ENCODE measurements at places on chromosomes 6 and 20. TPM values are rescaled to one million over a fixed set of nuclear protein-coding genes. Genes with fewer than 3 reads are reported as not detected.

GRCh38 chr20:699811-700338 lies 24.3 kb upstream of the SCRT2 start:
- peak; percentile 42 for DNase-seq

DNA sequence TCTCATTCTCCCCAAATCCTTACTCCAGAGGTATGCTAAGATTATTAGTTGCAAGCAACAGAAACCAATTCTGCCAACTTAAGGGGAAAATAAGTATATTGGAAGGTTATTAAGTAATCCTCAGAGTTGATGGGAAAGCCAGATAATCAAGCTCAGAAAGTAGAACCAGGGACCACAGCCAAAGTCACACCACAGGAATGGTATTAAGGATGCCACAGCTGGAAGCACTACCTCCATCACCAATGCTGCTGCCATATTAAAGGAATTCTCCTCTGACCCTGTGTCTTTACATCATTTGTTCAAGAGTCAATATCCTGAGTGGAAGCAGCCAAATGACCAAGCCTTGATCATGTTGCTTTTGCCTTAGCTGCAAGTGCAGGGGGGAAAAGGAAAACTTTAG lies 9.9 kb downstream of the PROCR start:
- DNase-seq: no peak

GRCh38 chr6:26044140-26045064 lies 42.8 kb upstream of the HFE start:
- peak; percentile 27 for DNase-seq

DNA sequence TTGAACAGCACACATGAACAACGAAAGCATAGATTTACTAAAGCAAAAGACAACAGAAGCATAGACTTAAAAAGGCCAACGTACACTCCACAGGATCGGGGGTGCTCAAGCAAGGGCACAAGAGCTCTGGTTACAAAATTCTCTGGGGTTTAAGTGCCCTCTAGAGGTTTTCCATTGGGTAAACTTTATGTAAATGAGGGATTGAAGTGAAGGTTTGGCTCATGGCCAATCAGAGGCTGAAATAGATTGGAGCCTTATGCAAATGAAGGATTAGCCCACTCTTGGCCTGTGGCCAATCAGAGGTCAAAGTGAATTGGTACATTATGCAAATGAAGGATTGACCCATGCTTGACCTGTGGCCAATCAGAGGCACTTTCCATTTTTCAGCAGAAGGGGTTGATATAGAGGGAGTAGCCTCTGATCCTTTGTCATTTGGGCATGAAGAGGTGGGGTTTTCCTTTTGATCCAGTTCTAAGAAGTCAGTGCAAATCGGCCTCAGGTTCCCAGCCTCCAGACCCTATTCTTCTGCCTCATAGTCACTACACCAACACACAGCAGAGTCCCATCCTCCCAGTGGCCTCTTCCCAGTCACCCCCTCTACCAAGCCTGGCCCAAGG lies 244.9 kb downstream of the THBS2 start:
- DNase-seq: no peak

GRCh38 chr20:59676851-59677182 lies 72.5 kb downstream of the PHACTR3 start:
- DNase-seq: no peak

GRCh38 chr6:151293688-151294016 lies 53.9 kb downstream of the AKAP12 start:
- DNase-seq: no peak

DNA sequence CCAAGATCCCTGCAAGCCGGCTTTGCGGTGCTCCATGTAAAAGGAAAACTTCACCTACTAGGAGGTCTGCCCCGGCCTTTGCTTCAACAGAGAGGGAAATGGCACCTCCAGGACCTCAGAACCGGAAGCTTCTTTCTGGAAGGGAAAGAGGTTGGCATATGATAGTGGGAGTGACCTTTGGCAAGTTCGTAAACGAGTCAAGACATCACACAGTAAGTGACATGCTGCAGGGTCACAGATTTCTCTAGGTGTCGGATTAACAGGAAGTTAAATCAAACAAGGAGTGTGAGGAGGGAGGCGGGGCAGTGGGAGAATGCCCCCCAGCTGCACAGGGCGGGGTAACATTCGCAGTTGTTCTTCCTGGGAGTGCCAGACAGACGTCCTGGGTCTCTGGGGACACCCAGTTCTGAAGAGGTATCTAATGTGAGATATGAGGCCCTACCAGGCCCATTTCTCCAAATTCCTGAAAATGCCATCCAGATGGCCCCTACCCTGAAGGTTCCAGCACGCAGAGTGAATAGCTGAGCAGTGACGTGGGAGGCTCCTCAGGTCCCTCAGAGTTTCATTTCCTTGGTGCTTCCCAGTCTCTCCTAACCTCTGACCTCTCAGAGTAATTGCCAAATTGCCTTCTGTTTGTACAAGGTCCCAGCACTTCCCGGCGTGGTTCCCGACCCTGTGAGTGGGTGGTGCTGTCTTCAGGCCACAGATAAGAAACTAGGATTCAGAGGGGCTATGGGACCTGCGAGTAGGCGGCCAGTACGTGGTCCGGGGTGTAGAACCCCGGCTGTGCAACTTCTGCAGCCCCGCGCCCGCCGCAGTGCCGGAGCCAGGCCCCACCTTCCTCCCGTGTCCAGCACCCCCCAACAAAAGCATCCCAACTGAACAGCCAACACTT lies 1.9 kb downstream of the RRBP1 start:
- peak; percentile 39 for DNase-seq

DNA sequence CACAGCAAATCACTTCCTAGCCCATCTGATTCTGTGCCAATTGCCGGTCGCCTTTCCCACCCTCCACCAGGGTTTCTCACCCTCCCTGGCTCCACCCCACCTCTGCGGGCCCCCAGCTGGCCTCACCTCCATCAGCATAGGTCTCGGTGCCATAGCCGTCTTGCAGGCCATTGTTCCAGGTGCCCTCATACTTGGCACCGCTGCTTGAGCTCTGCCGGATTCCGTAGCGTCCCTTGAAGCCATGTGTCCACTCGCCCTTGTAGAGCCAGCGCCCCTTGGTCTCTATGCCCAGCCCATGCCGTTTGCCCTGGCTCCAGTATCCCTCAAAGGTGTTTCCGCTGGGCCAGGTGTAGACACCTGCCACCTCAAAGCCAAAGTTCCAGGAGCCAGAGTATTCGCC lies 787 bp downstream of the JPH2 start:
- peak; percentile 57 for DNase-seq

DNA sequence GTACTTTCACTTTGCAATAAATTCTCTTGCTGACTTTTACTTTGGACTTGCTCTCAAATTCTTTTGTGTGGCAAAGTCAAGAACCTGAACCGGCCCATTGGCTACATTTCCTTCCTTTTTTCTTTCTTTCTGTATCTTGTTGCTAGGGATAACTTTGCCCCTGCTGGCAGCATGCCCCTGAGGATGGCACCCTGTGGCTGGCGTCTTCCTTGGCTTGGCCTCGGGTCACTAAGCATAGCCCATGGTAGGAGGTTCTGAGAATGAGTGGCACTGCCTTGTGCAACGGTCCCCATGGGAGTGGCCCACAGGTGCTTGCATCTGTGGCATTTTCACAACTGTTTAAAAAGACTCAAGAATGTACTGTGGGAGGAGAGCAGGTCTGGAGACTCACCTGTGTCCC lies 14.0 kb upstream of the HLA-F start:
- DNase-seq: no peak

- no peak for DNase-seq
These were observed 143.1 kb downstream of the CD164 start for GRCh38 chr6:109239160-109239559.

DNA sequence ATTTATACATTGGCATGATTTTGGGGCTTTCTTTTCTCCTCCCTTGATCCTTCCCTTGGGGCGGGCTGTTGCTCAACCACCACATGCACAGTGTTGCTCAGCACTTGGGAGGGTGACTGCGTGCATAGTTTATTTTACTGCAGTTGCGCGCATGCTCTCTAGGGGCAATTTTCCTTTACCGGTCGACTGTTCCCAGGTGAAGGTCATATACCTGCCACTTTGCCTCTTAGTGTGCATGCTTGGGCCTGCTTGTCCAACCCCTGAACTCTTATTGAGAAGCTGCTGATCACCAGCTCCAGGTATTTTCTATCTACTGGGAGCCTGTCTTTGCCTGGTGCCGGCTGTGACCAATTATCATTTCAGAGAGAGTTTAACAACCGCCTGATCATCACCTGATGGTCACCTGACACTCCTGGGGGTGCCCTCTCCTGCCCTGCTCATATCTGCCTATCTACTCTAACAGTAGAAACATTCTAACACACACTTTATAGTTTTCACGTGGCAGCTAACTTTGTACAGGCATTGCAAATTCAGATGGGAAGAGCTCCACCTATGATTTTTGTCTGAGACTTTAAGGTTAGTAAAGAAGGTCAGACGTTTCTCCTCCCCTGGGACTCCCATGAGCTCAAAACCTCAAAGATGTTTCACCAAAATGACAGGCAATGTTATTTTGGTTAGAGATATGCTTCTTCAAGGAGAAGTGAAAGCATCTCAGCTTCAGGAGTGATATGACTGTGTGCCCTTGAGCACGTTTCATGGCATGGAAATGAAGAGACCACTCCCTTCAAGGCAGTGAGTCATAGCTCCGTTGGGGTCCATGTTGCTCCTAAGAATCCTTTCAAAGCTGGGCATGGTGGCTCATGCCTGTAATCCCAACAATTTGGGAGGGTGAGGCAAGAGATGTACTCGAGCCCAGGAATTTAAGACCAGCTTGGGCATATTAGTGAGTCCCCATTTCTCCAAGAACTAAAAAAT lies 227.5 kb upstream of the MYLIP start:
- no peak for DNase-seq

- no peak for DNase-seq
These were observed 11.4 kb upstream of the MMS22L start for GRCh38 chr6:97294451-97294850.

- DNase-seq: no peak
These were observed 92.2 kb downstream of the BACH2 start for GRCh38 chr6:90204327-90205056.

DNA sequence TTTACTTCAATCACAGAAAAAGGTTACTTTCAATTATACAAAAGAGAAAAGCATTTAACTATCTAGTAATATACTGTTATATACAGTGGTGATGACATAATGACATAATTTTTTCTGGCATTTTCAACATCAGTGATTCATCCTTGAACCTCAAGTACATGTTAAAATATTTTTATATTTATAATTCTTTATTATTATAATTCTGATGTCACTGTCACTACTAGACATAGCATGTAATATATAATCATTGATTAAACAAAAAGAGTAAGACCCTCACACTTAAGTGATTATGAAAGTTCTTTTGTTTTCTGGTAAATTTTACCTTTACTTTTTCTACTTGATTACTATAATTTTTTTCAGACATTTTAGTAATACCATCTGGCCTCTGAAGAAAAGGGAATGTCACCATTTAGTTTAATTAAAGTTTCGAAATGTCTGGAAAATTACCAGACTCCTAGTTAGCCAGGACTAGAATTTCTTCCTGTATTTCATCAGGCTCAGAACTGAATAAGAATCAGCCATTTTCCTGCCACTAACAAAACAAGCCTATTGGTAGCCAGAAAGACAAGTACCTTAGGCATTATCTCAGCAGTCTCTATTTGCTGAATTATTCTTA lies 71.5 kb downstream of the FILIP1 start:
- DNase-seq: no peak

DNA sequence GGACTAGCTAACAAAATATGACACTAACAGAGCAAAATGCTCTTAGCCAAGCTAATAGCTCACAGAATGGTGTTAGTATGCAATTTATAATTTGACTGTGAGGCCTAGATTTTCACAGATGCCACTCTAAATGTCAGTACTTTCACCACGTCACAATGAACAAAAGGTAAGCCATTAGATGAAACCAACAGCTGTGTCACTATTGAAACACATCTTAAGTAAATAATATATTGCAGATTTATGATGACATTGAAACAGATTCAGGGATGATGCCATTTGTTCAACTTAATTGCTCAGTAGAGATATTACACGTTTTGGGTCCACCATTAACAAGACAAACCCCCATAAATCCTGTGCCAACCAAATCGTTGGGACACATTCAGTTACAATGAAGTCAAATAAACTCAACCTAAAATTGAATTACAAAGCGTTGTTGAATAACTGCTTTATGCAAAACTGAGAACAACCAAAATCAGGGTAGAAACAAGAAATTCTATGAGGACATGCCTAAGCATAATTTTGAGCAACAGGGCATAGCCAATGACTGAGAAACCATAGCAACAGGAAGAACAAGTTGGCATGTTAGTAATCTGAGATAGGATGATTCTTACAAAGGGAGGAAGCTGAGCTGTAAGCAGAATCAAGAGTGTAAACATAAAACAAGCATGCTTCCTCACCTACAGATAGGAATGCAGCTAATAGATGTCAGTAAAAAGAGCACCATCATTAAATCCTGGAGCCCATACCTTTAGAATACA lies 85.6 kb upstream of the KHDRBS2 start:
- no peak for DNase-seq

DNA sequence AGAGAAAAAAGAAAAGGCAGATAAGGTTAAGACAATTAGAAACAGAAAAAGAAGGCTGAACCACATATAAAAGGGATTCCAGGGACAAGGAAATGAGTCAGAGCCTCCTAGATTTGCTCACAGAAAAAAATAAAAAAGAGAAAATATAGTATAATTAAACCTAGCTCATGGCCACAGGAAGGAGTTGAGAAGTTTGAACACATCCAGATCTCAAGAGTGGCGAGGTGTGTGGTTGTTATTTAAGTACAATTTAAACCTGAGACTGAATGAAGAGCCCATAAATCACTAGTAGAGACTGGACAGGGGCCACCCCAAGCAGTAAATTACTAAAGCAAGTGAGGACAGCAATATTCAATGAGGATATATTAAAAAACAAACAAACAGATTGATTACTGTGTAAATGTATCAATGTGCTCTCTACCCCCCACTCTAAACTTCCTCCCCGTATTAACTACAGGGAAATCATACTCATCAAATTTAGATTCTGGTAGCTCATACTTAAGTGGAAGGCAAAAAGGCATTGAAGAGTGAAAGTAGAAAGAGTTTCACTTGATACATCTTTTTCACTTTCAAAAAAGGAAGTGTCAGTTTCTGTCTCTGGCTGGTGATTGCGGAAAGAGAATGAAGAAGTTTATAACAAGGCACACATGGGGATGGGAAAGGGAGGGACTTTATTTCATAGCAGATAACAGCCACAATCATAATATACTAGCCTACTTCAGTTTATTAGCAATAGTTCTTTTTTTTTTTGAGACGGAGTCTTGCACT lies 49.3 kb upstream of the SCAF8 start:
- DNase-seq: no peak

DNA sequence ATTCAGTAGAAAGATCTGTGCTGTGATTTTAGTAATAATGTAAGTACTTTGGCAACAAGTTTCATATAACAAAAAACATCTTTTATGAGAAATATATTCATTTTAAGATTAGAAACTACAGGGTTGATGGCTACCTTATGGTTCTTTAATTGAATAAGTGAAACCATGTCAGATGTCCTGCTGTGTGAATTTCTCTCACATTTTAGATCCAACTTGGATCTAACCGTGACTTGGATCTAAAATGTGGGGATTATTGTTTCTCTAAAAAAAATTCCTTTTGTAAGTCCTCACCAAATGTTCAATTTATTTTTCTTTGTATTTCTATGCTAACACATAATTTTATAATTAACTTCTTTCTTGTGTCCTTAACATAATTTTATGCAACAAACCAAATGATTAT lies 30.4 kb downstream of the ZC2HC1B start:
- DNase-seq: no peak

GRCh38 chr20:34876406-34877282 lies at the start of gene ACSS2:
ACSS2 (plus strand) TSS chr20:34876612; CDS start chr20:34876646, 34 bp downstream.
- DNase-seq: no peak

The OR2J3 gene
- total RNA-seq: not detected

The ADGB gene
- total RNA-seq: not detected

The TMEM244 gene
- total RNA-seq: not detected

The ACOT8 gene
- total RNA-seq: 66.2 TPM

The CST11 gene
- total RNA-seq: not detected

The CTAGE9 gene
- total RNA-seq: not detected

The SLC12A5 gene
- not detected for total RNA-seq

The BMP7 gene
- not detected for total RNA-seq
